Ascending aorta (tissue), 2 donors: ENCODE measurements at places on chromosomes 13 and 19. TPM values are rescaled to one million over a fixed set of nuclear protein-coding genes. Genes with fewer than 3 reads are reported as not detected.

The CYP2F1 gene
- not detected for total RNA-seq

The ARL11 gene
- total RNA-seq: 0.43 TPM

The CKAP2 gene
- total RNA-seq: 1.2 TPM

The ERICH6B gene
- total RNA-seq: not detected

The MATK gene
- not detected for total RNA-seq

The SSC5D gene
- total RNA-seq: 22.4 TPM

The LIPE gene
- 102 TPM for total RNA-seq

- no peaks in the 10 kb centered on the region for H3K27me3 ChIP-seq
- H3K4me3 ChIP-seq: no peak overlapping the region
- DNase-seq: no peak
- no peaks in the 10 kb centered on the region for H3K4me1 ChIP-seq
These were observed 8.2 kb upstream of the SUCLA2 start for GRCh38 chr13:48009284-48009683.

- no peak overlapping the region for H3K27ac ChIP-seq
- no peaks in the 10 kb centered on the region for H3K4me1 ChIP-seq
- no peak overlapping the region for H3K4me3 ChIP-seq
- no peaks in the 10 kb centered on the region for H3K27me3 ChIP-seq
- H3K36me3 ChIP-seq: no peaks in the 10 kb centered on the region
These were observed 172.7 kb upstream of the RNF113B start for GRCh38 chr13:98349731-98350305.

GRCh38 chr13:50941146-50941545 is 31.6 kb downstream of the RNASEH2B start:
- no peak overlapping the region for H3K4me3 ChIP-seq
- DNase-seq: no peak
- H3K36me3 ChIP-seq: peaks cover 26% of the 10 kb centered on the region
- H3K4me1 ChIP-seq: no peaks in the 10 kb centered on the region

DNA sequence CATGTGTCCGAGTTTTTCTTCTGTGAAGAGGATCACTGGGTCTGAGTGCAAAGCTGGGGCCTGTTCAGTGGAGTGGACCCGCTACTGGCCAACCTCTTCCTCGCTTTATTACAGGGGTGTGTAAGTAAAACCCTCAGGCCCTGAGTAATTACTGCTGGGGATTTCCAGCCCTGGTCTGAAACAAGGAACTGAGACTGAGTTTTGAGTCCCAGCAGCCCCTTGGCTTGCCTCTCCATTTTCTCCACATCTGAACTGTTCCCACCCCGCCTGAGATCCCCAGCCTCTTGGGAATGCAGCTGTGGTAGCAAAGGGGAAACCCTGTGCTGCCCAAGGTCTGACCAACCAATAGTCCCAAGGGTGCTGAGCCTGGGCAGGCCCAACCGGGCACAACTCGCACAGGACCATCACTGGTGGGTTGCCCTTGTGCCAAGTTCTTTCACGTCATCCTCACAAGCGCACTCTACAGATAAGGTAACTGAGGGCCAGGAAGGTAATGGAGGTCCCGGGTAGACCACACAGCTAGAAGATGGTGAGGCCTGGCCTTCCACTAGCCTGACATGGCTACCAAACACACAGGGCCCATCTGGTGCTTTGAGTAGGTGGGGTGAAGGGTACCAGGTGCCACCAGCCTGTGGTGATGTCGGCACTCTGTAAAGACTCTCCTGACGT is 13.7 kb upstream of the SLC35E1 start:
- peaks cover 6% of the 10 kb centered on the region for H3K36me3 ChIP-seq
- H3K4me1 ChIP-seq: peaks cover 13% of the 10 kb centered on the region
- H3K27me3 ChIP-seq: no peaks in the 10 kb centered on the region
- DNase-seq: no peak
- H3K27ac ChIP-seq: peak overlapping the region; percentile 74

DNA sequence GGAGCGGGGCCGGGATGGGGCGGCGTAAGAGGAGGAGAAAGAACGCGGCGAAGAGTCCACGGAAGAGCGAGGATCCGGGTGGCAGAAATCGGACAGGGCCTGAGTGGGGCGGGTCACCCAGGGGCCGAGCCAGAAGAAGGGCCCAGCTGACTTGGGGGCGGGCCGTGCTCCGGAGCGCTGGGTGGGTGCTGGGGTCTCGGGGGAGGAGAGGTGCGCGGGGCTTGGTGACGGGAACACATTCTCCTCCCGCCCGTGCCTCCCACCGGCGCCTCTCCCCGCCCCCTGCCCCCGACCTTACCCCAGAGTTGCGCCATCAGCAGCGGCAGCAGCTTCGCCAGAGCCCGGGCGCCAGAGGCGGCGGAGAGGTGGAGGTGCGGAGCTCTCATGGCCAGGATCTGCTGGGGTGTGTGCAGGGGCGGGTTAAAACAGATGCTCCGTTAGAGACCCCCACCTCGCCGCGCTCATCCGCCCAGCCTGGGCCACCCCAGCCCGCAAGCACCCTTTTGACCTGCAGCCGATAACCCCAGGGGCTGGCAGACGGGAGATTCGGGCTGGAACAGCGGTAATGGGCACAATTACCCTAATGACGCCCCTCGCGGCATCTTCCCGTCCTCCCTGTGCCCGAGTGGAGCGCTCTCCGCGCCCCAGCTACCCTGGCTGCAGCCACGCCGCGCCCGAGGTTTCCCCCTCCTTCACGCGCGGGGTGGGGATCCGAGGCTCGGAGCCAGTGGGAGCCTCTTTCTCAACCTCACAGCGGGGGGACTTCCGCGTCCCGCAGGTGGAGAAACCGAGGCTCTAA is 565 bp downstream of the KLK10 start:
- H3K4me1 ChIP-seq: no peaks in the 10 kb centered on the region
- H3K36me3 ChIP-seq: no peaks in the 10 kb centered on the region
- no peak overlapping the region for H3K27ac ChIP-seq
- peak overlapping the region; percentile 35 for H3K4me3 ChIP-seq
- DNase-seq: no peak

GRCh38 chr19:49690656-49691242 is at the start of gene CPT1C:
Gene CPT1C (plus strand): TSS chr19:49691116. CDS start chr19:49692253, 1,137 bp downstream.
- H3K27me3 ChIP-seq: no peaks in the 10 kb centered on the region
- peaks cover 8% of the 10 kb centered on the region for H3K36me3 ChIP-seq
- DNase-seq: no peak
- no peak within 1 kb of the TSS for H3K27ac ChIP-seq
- H3K4me1 ChIP-seq: no peaks in the 10 kb centered on the region

DNA sequence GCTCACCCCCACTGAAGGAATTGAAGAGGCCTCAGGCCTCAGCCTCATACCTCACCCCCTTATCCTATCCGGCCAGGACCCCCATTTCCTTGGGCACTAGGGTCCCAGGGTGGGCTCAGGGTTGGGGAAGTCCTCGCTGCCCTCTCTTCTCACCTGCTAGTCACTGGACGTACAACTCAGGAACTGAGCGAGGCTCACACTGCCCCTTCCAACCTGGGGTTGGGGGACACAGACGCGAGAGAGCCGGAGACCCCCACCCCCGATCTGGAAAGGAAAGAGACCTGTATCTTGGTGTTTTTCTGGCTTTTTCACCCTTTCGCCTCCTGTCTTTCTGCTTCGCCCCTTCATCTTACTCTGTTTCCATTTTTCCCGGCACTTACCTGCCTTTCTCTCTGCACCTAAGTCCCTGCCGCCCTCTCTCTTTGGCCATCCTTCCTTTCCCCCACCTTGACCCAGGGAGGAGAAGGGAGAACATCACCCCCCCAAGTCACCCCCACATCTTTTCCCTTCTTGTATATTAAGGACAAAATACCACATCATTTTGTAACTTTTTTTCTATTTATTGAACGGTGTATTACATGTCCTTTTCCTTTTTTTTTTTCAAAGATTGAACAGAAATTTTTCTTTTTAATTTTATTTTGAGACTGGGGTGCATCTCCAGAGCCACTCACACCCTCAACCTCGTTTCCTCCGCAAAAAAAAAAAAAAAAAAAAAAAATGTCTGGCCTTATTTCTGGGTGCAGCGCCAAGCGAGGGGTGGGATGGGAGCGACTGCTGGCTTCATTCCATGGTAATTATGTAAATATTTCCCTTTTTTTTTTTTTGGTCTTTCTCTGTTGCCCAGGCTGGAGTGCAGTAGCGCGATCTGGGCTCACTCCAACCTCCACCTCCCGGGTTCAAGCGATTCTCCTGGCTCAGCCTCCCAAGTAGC is 36.6 kb downstream of the ZSWIM4 start:
- H3K36me3 ChIP-seq: peaks cover 51% of the 10 kb centered on the region
- peaks cover 24% of the 10 kb centered on the region for H3K4me1 ChIP-seq
- no peak for DNase-seq
- H3K4me3 ChIP-seq: no peak overlapping the region
- H3K27ac ChIP-seq: peak overlapping the region; percentile 100
